ENCODE measurements at places on chromosomes 6 and 20.
A peak's percentile ranks its signal among the peaks of the same experiment; 100 is the strongest.

DNA sequence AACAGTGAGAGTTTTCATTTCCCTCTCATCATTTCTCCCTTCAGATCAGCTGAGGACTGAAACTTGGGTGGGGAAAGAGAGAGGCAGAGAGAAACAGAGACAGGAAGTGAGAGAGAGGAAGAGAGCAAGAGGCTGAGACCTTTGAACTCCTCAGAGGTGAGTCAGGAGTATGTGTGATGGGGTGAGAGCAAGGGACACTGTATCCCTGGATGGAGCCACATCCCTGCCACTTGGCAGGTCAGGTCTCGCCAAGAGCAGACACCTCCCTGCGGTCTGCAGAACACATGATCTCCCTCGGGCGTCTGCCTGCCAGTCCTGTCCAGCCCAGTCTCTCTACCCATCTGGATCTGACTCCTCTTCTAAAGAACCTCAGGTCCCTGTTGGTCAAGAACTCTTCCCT is 62.7 kb upstream of the SYNDIG1 start:
- peak; percentile 37 for DNase-seq

DNA sequence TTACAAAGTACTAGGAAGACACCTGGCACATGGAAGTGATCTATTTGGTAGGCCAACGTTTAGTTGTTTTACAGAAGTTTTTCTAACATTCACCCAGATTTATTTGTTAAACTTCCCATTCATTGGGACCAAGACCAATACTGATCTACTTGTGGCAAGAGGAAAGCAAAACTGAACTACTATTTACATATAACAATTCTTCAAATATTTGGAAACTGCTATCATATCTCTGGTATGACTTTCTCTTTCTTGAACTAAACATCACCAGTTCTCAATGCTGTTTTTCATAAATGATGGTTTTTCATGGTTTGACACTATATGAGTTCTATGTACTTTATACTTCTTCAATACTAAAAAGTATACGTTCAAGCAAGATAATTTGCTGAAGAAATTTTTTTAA is 189.2 kb downstream of the ASCC3 start:
- DNase-seq = no peak

DNA sequence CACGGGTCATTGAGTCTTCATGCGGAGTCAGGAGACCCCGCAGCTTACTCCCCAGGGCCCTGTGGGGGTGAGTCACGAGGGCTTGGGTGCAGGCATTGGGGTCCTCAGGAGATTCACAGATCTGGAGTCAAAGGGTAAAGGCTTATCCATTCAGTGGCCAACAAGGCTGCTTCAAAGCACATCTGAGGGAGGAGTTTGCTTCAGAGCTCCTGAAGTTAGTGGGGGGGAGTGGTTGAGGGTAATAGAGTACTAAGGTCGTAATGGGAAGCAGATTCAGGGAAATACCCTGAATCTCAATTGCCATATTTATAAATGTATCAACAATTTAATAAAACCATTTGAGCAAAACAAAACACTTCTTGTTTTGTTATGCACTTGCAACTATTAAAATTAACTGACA is 37.3 kb downstream of the SH3BGRL2 start:
- no peak for DNase-seq

DNA sequence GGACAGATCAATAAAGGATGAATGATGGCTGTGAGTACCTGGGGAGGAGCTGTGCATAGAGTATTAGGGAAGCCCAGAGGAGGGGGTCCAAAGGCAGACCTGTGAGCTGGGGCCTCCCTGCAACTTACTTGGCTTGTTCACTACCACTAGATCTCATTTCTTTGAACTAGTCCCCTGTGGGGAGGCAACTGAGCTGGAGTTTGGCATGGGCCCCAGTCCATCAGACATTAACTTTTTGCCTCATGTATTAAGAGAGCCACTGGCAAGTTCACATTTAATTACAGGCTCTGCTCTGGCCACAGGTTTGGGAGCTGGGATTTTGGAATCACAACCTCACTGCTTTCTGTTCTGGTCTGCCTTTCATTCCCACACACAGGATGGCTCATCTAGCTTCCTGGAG is 254.1 kb downstream of the PRL start:
- no peak for DNase-seq

DNA sequence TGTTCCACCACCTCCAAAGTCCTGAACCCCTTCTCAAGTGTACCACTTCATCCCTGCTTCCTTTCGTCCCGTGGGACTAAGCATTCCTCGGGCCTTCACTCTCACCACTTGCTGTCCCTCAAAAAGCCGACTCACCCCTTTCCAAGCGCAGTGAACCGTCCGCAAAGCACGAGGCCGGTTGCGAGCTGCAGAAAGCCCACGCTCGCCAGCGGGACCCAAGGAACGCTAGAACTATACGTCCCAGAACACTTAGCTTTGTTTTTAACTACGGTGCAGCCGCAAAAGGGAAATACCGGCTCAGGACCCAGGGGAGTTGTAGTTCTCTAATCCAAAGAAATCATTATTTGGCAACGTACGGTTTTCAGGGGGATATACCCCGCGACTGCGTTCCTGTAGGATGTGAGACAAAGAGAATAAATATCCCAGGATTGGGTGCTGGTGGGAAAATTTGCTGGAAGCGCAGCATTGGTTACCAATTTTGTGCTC is 416 bp upstream of the POLR1H start:
- DNase-seq = no peak

DNA sequence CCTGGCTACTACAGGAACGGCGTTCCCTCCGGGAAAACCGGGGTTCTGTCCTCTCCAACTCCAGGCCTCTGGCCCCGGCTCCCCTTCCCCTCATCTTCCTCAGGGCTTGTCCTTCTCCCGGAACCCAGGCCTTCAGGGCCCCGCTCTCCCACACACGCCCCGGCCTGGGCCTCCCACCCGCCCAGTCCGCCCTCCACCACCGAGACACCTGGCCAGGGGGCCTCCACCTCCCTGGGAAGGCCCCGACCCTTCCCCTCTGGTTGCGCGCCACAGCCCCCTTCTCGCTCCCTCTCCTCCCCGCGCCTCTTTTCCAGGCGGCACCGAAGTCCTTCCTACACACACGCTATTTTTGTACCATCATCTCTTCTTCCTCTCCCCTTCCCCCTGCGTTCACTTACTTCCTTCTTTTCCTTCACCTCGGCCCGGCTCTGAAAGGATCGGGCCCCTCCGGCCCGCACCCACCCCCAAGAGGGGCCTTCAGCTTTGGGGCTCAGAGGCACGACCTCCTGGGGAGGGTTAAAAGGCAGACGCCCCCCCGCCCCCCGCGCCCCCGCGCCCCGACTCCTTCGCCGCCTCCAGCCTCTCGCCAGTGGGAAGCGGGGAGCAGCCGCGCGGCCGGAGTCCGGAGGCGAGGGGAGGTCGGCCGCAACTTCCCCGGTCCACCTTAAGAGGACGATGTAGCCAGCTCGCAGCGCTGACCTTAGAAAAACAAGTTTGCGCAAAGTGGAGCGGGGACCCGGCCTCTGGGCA is 1.3 kb upstream of the SIRPA start:
- peak; percentile 63 for DNase-seq

DNA sequence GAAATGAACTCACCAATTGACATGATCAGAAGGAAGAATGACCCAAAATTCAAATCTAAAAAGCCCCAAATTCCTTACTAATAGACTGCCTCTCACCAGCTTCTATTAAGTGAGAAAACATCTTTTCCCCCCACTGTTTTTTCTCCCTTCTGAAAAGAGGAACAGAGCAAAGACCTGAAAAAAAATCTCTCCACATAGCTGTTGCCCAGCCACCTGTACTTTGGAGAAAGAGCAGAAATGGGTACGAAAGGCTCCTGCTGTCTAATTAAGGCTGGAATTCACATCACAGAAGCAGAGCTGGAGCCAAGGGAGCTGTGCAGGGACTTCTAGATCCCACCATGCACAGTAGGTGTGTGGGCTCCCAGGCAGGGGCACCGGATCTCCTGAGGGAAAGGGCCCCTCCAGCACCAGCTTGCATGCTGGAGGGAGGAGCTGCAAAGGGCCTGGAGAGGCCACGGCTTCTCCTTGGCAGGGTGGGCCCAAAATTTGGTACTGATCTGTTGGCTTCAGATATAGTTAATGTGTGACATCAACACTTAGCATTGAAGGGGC is 73.2 kb upstream of the DUSP22 start:
- no peak for DNase-seq

- no peak for DNase-seq
Observed at GRCh38 chr6:31465185-31465536, 32.8 kb upstream of the MICB start.

- DNase-seq = peak; percentile 73
Observed at GRCh38 chr6:3422435-3423070, 34.3 kb downstream of the SLC22A23 start.

Measured in pons (tissue), 1 donor.